Upper lobe of left lung (tissue), 6 donors: ENCODE measurements at places on chromosomes 5 and 9. TPM values are rescaled to one million over a fixed set of nuclear protein-coding genes. Genes with fewer than 3 reads are reported as not detected.

Gene CSF1R
- total RNA-seq = 88.1 TPM

DNA sequence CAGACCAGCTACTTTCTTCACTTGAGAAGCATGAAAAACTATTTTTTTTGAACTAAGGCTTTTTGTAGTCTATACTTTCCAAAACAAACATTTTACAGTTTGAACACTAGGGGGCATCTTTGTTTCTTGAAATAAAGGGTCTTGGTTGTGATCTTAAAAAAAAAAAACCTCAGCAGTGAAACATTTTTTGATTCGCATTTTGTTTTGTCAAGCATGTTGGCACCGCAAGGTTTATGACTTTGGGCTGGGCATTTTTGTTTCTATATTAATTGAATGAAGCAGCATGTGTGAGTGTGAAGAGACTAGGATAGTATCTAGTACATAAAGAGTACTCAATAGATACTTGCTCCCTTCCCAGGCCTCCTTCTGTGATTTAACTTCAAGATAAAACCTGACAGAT is 31.6 kb upstream of the ACOT12 start:
- DNase-seq = no peak
- peak overlapping the region; percentile 62 for H3K27ac ChIP-seq
- H3K4me3 ChIP-seq = no peak overlapping the region
- no peaks in the 10 kb centered on the region for H3K27me3 ChIP-seq

Gene HRCT1
- 2.1 TPM for total RNA-seq

- no peak for DNase-seq
- no peak overlapping the region for H3K4me3 ChIP-seq
- no peak overlapping the region for H3K27ac ChIP-seq
- peaks cover 12% of the 10 kb centered on the region for H3K4me1 ChIP-seq
- H3K27me3 ChIP-seq = no peaks in the 10 kb centered on the region
These were observed 28.8 kb downstream of the RAB14 start for GRCh38 chr9:121172726-121173487.

DNA sequence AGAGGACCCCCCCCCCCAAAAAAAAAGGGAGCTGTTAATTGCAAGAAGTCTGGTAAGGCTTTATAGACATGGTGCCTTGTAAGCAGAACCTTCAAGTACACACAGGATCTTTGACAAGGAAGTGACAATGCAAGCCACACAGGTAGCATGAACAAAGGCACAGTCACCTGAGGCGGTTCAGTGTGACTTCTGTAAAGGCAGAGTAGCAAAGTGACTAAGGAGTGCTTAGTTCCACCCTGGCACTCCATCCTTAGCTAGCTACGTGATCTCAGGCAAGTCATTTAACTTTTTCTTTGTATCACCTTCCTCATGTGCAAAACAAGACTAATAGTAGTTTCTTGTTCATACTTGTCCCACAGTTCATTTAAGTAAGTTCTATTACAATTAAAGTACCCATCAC is 282.0 kb downstream of the PRELID2 start:
- no peak for DNase-seq
- H3K4me1 ChIP-seq = no peaks in the 10 kb centered on the region
- no peaks in the 10 kb centered on the region for H3K27me3 ChIP-seq
- H3K36me3 ChIP-seq = no peaks in the 10 kb centered on the region
- H3K27ac ChIP-seq = no peak overlapping the region

DNA sequence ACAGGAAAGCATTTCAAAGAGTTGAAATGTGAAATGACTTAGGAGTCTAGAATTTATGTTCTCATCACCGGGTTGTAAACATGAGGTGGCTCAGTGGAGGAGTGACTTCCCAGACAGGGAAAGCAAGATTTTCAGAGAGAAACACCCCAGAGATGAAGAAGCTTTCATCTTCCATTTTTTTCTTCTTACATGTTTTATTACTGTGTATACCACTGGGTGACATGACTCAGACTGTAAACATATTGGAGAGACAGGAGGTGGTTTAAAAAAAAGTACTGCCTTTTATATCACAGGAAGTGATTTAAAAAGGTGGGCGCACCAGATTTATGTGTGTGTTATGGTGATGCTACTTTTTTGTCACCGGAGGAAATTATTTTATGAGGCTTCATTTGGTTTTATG is 209.1 kb upstream of the TUT7 start:
- no peak overlapping the region for H3K27ac ChIP-seq
- no peak for DNase-seq
- no peaks in the 10 kb centered on the region for H3K27me3 ChIP-seq
- H3K36me3 ChIP-seq = no peaks in the 10 kb centered on the region

Gene SYNPO
- total RNA-seq = 41.9 TPM

- no peaks in the 10 kb centered on the region for H3K27me3 ChIP-seq
- H3K4me3 ChIP-seq = peak overlapping the region; percentile 41
- H3K4me1 ChIP-seq = peaks cover 63% of the 10 kb centered on the region
- peak; percentile 71 for DNase-seq
- H3K27ac ChIP-seq = peak overlapping the region; percentile 87
These were observed 49.9 kb downstream of the USP20 start for GRCh38 chr9:129885018-129885669.

Gene SPINK4
- not detected for total RNA-seq

Gene PCDHB14
- total RNA-seq = 1.3 TPM

DNA sequence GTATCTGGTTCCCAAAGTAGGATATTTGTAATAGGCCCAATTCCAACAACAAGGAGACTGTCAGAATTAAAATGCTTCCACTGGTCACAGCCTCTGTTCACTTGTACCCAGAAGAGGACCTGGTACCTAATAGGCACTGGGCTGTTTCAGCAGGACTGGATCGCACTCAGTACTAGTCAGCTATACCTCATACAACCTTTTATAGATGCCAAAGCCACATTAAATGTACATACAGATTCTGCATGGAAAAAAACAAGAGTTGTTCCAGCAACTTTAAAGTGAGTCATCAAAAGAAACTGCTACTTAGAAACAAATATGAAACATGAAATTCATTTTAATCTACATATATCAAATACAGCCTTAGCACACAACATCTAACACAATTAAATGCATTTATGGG is 87.5 kb downstream of the GPR21 start:
- DNase-seq = no peak
- H3K27me3 ChIP-seq = no peaks in the 10 kb centered on the region
- H3K27ac ChIP-seq = no peak overlapping the region
- H3K4me3 ChIP-seq = no peak overlapping the region

DNA sequence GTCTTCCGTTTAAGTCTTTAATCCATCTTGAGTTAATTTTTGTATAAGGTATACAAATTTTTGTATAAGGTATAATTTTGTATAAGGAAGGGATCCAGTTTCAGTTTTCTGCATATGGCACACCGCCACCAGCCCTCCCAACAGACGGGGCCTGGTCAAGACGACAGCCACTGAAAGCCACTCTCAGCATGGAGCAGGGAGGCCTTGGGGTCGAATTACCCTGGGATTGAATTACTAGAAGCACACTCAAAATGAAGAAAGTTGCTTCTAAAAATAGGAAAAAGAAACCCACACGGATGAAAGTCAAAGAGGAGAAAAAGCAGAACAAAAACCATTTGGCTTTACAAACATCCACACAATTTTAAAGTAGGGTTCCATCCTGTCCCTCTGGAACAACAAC is 586.2 kb upstream of the ADAMTS16 start:
- H3K4me1 ChIP-seq = no peaks in the 10 kb centered on the region
- DNase-seq = no peak
- no peak overlapping the region for H3K4me3 ChIP-seq
- H3K27me3 ChIP-seq = no peaks in the 10 kb centered on the region
- H3K36me3 ChIP-seq = no peaks in the 10 kb centered on the region

Gene ORM2
- 5.5 TPM for total RNA-seq

- H3K4me1 ChIP-seq = no peaks in the 10 kb centered on the region
- DNase-seq = no peak
- no peaks in the 10 kb centered on the region for H3K27me3 ChIP-seq
These were observed 58.4 kb upstream of the STK32A start for GRCh38 chr5:147176422-147176821.

Gene PCDHGA6
- 1.7 TPM for total RNA-seq

- H3K27me3 ChIP-seq = no peaks in the 10 kb centered on the region
- no peaks in the 10 kb centered on the region for H3K4me1 ChIP-seq
- no peaks in the 10 kb centered on the region for H3K36me3 ChIP-seq
- H3K27ac ChIP-seq = no peak overlapping the region
- H3K4me3 ChIP-seq = no peak overlapping the region
These were observed 375.8 kb upstream of the ST8SIA4 start for GRCh38 chr5:101278917-101279316.

GRCh38 chr5:154778534-154778933 is 23.4 kb downstream of the LARP1 start:
- no peak for DNase-seq
- no peaks in the 10 kb centered on the region for H3K27me3 ChIP-seq
- H3K4me1 ChIP-seq = peaks cover 58% of the 10 kb centered on the region
- H3K4me3 ChIP-seq = no peak overlapping the region

- peak overlapping the region; percentile 91 for H3K27ac ChIP-seq
- no peaks in the 10 kb centered on the region for H3K36me3 ChIP-seq
- no peak overlapping the region for H3K4me3 ChIP-seq
- H3K27me3 ChIP-seq = no peaks in the 10 kb centered on the region
These were observed 2.8 kb downstream of the PDGFRB start for GRCh38 chr5:150152636-150153462.

Gene PSAT1
- 12.2 TPM for total RNA-seq

Gene GPR107
- total RNA-seq = 33.4 TPM

DNA sequence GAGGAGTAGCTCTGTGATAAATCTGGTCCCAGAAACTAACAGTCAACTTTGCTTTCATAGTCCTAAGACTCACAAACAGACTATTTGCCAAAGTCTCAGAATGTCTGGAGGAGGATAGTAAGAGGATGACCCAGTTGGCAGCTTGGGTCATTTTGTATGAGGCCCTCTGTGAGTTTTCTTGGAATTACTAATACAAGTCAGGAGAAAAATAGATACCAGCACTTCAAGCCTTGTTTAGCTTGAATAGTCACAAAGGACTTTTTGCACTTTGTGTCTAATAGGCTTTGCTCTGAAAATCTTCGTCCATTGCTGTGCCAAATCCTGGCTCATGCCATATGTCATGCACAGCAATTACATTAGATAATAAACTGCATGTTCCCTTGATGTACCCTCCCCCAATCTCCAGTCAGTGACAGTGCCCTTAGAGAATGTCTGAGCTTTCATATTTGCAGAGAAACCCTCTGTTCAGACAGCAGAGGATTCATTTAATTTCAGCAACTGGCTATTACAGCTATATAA is 612.8 kb downstream of the CSNK1G3 start:
- no peak for DNase-seq
- H3K4me1 ChIP-seq = no peaks in the 10 kb centered on the region
- no peaks in the 10 kb centered on the region for H3K27me3 ChIP-seq

DNA sequence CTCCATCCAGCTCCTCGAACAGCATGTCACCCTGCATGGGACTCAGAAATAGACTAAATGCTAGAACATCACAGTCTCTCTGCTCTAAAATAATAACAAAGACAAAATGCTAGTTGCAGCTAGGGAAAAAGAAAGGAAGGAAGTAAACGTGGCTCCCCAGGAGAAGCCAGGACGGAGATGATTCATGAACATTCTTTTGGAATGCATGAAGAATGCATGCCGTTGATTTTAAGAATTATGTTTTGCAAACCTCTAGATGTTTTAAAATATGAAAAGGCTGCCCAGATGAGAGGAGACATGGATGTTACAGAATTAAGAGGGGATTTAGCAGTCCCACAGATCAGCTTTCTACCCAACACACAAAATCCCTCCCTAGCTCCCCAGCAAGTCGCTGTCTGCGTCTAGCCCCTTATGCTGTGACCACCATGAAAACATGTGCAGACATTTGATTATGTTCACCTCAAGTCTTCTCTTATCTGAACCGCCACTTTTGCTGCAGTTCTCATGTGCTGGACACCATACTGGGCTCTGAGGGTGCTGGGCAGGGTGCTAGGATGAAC is 139.4 kb upstream of the LMX1B start:
- peaks cover 31% of the 10 kb centered on the region for H3K4me1 ChIP-seq
- no peak overlapping the region for H3K4me3 ChIP-seq
- DNase-seq = no peak
- no peaks in the 10 kb centered on the region for H3K36me3 ChIP-seq
- H3K27ac ChIP-seq = no peak overlapping the region

Gene S1PR3
- total RNA-seq = 4.8 TPM

DNA sequence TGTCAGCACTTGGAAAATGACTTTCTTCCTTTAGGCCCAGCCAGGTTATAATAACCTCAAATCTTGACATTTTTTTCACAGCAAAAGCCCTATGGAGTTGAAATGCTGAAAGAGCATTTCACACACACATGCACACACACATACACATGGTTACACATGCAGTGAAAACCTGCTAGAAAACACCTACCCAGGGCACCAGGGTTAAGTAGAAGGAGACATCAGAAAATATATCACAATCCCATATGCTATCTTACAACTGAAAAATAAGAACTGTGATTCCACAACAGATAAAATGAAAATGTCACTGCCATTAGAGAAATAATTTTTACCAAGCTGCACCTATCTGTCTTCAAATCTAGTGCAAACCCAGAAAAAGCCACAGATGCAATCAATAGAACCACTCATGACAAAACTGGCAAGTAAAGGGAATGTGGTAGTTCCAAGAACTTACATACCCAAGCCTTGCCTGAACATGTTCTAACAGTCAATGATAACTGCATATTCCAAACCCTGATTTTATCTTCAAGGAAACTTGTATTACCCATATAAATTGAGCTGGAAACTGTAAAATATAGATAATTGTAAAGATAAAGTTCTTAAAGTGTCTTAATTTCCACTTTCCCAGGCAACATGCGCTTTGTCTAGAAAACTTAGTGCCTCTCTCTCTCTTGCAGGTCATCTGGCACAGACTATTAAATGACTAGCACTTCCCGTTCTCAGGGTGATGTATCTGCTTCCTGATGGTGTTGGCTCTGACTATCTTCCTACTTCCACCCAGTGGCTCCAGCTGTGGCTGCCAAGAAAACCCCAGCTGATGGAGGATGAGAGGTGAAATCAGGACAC is 250.2 kb upstream of the PTGER4 start:
- no peaks in the 10 kb centered on the region for H3K27me3 ChIP-seq
- H3K4me1 ChIP-seq = no peaks in the 10 kb centered on the region
- no peak for DNase-seq
- H3K4me3 ChIP-seq = no peak overlapping the region

Gene NIPAL4
- not detected for total RNA-seq

DNA sequence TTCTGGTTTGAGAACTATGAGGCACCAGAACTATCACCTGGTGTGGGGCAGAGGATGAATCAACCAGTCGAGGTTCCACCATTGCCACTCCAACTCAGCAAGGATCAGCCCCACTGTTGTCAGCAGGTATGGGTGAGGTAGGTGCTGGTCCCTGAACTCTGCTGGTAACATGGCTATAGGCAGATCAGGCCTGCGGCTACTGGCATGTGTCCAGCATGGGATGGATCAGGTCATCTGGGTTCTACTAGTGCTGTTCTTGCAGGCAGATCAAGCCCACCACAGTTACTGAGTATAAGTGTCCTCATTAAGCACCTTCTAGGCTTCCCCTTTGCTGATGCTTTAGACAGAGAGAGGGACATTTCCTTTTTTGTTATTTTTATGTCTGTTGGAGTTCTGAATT is 71.7 kb downstream of the GABRA6 start:
- no peak overlapping the region for H3K27ac ChIP-seq
- no peak overlapping the region for H3K4me3 ChIP-seq
- no peak for DNase-seq
- no peaks in the 10 kb centered on the region for H3K36me3 ChIP-seq

- H3K36me3 ChIP-seq = no peaks in the 10 kb centered on the region
- no peaks in the 10 kb centered on the region for H3K27me3 ChIP-seq
- no peak for DNase-seq
- no peaks in the 10 kb centered on the region for H3K4me1 ChIP-seq
- no peak overlapping the region for H3K27ac ChIP-seq
- no peak overlapping the region for H3K4me3 ChIP-seq
These were observed 94.8 kb downstream of the ARRDC3 start for GRCh38 chr5:91288118-91288916.

GRCh38 chr9:123998278-123998925 is 13.2 kb upstream of the LHX2 start:
- no peak for DNase-seq
- H3K27ac ChIP-seq = no peak overlapping the region
- H3K4me3 ChIP-seq = no peak overlapping the region

Gene EQTN
- not detected for total RNA-seq

Gene CDO1
- 4.2 TPM for total RNA-seq

Gene WDR5
- total RNA-seq = 48.2 TPM

Gene PTPN3
- 11.5 TPM for total RNA-seq
